CD8-positive, alpha-beta memory T cell (primary cell): ENCODE measurements at places on chromosomes 7 and 10.

DNA sequence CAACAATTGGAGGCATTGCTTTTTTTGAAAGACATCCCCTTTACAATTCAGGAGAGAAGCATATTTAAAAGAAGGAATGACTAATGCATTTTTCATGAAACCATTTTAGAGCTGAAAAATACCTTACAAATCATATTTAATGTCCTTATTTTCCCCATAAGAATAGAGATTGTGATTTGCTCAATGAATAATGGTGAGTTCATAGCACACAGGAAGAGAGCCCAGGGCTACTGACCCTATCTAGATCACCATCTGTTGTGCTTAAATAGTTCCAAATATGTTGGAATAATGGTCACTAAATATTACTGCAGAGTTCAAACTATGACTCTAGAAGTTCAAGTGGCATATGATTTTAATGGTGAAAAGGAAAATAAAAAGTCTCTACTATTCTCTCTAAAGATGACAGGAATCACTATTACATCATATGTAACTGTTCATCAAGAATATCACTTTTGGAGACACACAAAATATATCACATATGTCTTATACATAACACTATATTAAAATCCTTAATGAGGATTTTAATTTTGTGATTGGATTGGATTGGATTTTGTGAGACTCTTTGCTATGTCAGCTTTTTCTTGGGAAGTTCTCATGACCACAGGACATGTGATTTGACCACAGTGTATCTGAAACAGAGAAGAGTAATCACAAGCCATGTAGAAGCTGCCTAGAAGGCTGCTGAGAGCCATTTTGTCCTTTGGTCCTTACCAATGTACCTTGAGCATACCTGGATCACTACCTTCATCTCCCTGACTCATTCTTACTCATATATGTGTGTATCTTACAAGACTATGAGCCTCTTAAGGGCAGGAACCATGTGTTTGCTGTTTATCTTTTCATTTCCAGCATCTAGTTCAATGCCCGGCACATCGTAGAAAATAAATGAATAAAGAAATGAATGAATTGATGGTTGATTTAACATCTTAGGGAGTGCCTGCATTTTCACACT lies 26.4 kb downstream of the SLC16A9 start:
- DNase-seq, result no peak

- DNase-seq, result no peak
These were observed 12.6 kb downstream of the TSPAN15 start for GRCh38 chr10:69463886-69464285.

DNA sequence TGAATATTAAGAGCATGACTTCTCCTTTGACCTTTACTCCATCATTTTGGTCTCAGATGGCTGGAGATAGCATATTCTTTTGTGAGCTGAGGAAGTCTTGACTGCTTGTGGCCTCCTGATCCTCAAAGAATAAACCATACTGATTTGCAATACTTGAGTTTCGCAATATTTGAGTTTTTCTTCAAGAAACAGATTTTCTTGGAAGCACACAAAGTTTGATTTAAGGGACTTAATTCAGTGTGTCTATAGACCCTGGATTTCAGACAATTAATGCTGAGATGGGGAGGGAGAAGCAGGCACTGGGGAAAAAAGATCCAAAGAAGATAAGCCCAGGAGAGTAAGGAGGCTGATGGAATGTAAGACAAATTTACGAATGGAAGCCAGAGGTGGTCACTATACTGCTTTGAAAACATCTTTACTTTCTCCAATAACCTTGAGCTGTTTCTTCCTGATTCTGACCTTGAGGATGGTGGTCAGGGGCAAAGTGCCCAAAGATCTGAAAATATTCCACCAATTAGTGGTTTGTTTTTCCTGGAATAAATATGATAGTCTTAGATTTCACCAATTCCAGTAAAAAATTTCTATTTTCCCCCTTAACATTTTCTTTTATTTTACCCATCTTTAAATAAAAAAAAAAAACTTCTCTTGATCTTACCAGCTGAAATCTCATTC lies 7.5 kb downstream of the EPDR1 start:
- no peak for DNase-seq

DNA sequence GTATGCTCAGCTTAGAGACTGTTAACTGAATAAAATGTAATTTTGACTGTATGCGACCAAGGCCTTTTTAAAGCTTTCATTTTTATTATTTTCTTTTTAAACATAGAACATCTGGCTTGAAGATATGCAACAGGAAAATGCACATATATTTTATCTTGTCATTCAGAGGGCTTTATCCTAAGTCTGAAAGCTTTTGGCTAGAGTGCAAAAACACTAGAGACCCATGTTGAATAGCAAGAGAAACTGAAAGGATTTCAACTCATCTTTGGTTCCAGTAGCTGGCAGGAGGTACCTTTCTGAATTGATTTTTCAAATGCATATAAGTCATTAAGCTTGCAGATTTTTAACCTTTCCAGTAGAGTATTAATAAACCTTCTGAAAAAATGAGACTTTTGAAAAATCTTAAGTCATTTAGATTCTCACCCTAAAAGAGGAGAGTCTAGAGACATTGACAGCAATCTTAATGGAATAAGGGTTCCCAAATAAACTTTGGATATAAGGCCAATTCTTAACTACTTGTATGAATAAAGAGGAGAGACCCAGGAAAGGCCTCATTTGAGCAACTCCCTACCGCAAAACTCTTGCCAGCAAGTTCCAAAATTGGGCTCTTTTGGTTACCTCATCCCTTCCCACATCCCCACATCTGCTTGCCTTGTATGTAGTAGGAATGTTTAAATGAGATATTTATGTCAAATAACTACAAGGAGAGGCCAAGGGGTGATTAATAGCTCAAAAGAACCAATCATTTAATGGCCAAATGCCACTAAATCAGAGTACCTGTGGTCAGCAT lies 454.4 kb downstream of the HTR7 start:
- DNase-seq, result no peak

DNA sequence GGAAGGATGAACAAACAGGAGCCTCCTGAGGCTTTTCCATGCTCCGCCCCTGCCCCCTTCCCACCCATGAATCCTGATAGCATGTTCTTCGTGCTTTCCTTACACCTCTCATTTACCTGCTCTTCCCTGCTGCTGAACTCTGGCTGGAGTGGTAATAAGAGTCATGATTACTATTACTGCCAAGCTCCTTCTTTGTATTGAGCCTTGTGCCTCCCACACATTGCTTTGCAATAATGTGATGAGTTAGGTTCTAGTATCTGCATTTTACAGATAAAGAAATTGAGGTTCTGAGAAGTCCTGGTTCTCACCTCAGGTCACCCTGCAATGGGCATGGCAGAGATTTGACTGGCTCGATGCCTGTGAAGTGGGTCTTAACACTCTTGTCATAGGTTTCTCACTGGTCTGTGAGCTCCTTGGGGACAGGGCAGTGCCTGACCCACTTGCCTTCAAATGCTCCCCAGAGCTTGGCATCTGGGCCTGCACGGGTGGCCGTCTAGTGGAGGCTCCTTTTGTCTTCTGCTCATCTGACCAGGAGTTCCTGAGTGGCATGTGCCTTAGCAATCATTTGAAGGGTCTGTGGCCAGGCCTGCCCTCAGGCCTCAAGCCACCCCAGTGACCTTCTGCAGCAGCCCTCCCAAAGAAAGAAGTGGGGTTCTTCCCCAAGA lies 309.2 kb upstream of the ZMIZ1 start:
- DNase-seq, result no peak

GRCh38 chr7:34851431-34851830 lies 185.9 kb downstream of the DPY19L1 start:
- no peak for DNase-seq
